ENCODE measurements at places on chromosomes 16 and 17.
A peak's percentile ranks its signal among the peaks of the same experiment; 100 is the strongest.

- DNase-seq = peak; percentile 16
Measured at GRCh38 chr17:33506889-33507650, 214.0 kb upstream of the ASIC2 start.

DNA sequence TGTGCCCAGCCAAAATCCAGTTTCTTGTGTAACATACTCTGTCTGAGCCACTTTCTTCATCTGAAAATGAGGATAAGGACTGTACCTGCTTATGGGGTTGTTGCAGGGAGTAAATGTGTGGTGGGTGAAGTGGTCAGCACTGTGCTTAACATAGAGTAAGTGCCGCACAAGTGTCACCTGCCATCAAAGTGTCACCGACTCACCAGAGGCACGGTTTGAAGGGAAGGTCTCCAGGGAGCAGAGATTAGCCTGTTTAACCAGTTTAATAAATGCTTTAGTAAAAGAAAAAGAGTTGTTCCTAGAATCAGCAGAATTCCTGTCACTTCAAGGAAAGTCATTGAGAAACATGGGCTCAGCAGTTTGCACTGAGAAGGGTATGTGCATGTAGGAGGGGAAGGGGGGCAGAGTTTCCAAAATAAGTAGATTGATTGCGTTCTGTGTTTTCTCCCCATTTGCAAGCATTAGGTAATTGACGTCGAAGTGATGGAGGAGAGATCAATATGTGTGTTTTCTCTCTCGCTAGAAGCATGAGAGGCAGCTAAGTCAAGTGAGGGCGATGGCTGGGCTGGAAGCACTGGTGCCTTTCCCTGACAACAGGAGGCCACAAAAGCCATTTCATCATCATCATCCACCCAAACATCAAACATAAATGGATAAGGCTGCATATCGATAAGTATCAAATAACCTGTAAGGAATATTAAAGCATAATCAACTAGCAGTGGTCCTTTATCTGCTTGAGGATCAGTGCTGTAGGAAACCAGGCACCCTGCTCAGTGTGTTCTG, 19.1 kb downstream of the FAM20A start:
- no peak for DNase-seq

- DNase-seq = peak; percentile 37
Measured at GRCh38 chr16:31181102-31181830, 1.3 kb downstream of the FUS start.

DNA sequence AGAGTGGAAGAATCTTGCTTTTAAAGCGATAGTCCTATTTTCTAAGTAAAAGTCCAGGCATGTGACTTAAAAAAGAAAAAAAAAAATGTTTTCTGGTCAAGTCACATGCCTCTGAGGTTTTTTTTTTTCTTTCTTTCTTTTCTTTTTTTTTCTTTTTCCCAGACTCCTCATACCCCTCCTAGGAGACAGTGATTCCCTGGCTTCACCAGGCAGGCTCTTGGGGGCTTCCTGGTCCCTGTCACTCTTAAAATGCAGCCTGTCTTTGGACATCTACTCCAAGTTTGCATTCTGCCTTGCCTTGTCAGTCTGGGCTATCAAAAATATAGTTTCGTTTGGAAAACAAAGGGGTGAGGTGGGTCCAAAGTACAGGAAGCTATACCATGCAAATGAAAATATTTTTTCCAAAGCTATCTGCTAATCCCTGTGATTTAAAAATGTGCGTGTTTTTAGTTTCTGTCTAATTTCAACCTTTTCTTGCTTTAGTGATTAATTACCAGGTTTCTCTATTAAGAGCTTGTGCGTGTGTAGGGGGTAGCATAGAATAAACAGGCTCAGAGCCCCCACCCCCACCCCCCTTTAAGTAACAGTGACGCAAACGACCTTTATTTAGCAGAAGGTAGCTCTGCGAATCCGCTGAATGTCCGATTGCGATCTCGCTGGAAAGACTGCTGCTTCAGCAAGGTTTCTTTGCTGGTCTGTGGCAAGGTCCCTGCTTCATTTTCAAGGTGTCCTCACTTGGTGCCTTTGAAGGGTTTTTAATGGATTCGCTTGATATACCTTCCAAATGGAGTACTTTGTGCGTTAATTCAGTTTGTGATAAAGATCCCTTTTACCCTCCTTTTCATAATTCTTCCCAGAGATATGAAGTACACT, 510.2 kb downstream of the WWOX start:
- no peak for DNase-seq

GRCh38 chr17:78879635-78880186, 23.3 kb downstream of the CEP295NL start:
- DNase-seq = peak; percentile 97

DNA sequence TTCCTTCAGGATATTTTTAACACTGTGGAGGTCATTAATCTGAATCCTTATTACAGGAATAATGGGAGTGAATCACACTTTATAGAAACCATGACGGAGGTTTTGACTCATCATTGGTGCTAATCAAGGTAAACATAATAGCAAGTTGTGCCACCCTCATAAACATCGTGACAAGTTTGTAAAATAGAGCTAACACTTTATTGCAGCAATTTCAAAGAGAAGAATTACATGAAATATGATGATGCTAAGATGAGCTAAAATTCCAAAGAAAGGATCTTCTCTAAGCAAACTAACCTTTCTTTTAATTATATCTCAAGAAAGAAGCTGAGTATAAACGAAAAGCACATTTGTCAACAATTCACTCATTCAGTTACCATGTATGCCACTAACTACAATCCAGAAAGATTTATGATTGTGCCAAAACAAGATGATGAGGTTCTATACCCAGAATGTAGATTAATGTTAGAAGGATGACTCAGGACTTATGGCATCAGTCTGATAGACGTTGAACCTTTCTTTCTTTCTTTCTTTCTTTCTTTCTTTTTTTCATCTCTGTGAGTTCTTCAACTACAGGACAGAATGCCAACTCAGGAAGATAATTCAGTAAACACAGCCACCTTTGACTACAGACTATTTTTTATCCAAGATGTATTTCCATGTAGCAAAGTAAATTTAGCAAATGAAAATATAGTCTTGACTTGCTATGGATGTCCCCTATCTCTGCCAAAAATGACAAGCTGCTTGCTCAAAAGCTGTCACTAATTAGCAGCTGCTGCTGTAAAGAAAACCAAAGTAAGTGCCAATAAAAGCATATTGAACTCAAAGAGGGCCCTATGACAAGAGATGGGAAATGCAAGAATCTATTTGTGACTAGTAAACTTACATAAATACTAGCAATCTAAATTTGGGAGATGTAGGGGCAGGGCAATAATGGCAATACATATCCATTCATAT, 23.3 kb downstream of the STAT5B start:
- DNase-seq = peak; percentile 67

- no peak for DNase-seq
Measured at GRCh38 chr17:21010705-21011596, 31.9 kb downstream of the USP22 start.

DNA sequence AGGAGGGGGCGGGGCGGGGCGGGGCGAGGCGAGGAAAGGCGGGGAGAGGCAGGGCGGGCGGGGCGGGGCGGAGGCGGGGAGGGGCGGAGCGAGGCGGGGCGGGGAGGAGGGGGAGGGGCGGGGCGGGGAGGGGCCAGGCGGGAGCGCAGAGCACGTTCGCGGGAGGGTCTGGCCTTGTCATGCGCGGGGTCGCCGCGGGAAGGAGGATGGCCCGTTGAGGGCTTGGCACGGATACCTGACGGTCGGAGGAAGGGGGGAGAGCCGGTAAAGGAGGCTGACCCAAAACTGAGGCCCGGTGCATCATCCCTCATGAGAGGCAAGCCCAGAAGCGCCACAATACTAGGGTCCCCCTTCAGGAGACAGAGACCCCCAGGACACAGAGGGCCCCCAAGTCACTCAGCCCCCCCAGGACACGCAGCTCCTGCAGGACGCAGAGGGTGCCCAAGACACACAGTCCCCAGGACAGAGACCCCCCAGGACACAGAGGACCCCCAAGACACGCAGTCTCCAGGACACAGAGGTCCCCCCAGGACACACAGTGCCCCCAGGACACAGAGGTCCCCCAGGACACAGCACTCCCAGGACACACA, 593 bp upstream of the WDR45B start:
- no peak for DNase-seq

- no peak for DNase-seq
Measured at GRCh38 chr17:55453839-55454557, 32.4 kb upstream of the MMD start.

- DNase-seq = peak; percentile 56
Measured at GRCh38 chr16:51982715-51983680, 563.9 kb downstream of the TOX3 start.

GRCh38 chr17:8409966-8410882, 12.6 kb upstream of the RNF222 start:
- peak; percentile 87 for DNase-seq

DNA sequence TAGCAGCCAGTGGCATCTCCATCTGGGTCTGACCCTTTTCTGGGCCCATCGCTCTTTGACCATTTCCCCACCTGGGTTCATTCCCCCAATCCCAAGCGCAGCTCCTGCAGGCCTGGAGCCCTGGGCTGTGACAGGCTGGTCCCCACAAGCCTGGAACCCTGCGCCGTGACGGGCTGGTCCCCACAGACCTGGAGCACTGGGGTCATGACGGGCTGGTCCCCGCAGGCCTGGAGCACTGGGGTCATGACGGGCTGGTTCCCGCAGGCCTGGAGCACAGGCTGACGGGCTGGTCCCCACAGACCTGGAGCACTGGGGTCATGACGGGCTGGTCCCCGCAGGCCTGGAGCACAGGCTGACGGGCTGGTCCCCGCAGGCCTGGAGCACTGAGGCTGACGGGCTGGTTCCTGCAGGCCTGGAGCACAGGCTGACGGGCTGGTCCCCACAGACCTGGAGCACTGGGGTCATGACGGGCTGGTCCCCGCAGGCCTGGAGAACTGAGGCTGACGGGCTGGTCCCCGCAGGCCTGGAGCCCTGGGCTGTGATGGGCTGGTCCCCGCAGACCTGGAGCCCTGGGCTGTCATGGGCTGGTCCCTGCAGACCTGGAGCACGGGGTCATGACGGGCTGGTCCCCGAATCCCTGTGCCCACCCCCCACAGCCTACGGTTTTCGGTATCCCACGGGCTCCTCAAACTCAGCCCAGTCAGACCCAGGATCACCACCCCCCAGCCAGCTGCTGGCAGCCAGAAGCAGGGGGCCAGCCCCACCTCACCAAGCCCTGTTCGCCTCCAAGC, 16.6 kb downstream of the TMC6 start:
- no peak for DNase-seq

DNA sequence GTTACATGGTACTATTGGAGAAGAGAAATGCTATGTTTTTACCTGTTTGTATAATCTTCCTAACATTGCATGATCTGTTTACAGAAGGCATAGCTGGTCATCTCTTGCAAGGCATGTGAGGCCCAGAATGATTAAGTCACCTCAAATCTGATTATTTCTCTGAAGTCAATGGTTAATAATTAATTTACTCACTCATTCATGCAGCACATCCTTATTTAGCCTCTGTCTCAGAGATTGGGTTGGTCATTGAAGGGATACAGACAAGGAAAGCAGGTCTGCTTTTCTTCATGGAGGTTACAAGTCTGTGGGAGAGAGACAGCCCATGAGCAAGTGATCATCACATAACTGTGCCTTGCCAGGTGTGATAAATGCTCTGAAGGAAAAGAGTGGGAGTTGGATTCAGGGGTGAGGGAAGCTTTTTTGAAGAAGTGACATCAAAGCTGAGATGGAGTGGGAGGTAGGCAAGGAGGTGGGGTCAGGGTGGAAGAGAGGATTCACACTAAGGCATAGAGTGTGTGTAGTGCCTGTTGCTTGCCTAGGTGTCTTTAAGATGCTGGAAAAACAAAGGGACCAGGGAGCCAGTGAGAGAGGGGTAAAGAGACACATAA, 16.3 kb upstream of the RBFOX1 start:
- no peak for DNase-seq

DNA sequence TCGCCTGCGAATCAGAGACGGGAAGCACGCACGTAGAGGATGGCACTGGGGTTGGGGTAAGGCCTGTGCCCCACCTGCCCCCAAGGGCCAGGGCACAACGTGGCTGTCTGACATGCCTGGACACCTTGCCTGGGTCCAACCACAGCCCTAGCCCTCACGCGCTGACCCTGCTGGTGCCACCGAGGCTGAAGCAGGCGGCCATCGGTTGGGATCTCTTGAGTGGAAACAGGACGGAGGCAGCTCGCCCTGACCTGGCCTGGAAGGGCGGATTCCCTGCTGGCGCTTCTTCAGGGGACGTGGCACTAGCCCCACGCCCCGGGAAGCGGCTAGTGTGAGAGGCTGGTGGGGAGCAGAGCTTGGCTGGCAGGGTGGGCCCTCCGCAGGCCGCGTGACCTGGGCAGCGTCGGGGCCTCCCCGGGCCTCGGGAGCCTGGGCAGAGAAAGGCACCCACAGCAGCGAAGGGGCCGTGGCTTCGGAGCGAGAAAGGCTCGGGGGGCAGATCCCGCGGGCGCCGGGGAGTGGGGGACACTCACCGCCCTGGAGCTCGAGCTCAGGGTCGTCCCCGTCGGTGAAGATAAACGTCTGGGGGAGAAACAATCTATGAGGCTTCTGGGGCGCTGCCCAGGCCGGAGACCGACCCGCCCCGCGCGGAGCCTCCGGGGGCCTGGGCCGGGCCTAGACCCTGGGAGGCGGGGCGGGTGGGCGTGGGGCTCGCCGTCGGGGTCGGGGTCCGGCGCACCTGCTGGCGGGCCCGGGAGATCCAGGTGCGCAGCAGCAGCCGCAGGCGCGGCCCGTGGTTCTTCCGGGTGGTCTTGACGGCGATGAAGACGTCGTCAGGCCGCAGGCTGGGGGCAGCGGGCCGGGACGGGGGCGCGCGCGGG, 610 bp downstream of the RFNG start:
- DNase-seq = no peak

DNA sequence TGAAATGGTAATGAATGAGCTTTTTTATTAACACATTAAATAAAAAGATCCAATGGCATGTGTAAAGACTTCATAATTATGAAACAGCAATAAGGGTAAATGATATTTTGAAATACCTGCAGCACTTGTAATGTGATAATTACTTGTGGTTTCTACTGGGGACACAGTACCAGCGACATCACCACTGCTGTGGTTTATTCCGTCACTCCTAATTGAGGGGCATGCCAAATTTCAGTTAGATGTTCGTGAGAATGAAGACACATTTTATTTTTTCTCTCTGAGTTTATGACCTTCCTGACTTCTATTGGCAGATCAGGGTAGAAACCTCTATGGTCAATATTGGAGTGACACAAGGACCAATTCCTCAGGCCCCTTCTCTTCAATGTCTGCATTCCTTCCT, 131.9 kb upstream of the XYLT1 start:
- DNase-seq = no peak
